ENCODE measurements at places on chromosomes 5 and 9.
A peak's percentile ranks its signal among the peaks of the same experiment; 100 is the strongest.

DNA sequence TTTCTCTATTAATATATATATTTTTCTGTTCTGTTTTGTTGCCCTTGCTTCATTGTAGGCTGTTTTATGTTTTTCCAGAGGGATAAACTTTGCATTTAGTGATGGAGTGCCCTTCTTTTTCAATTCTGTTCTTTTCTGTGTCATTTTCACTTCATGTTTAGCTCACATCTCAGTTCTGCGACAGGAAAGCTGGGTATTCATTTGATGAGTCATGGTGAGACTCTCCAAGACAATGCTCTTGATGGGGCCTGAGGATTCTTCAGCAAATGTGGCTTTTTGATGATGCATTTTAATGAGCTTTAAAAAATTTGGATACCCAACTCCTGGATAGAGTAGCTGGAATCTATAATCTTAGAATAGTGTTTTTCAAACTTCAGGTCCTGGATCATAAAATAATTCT is 56.5 kb upstream of the SPATA31D4 start:
- DNase-seq: no peak

GRCh38 chr9:112852741-112853504 is 37.8 kb downstream of the SLC46A2 start:
- DNase-seq: no peak

- no peak for DNase-seq
Observed at GRCh38 chr5:25439025-25439424, 794.2 kb upstream of the CDH10 start.

DNA sequence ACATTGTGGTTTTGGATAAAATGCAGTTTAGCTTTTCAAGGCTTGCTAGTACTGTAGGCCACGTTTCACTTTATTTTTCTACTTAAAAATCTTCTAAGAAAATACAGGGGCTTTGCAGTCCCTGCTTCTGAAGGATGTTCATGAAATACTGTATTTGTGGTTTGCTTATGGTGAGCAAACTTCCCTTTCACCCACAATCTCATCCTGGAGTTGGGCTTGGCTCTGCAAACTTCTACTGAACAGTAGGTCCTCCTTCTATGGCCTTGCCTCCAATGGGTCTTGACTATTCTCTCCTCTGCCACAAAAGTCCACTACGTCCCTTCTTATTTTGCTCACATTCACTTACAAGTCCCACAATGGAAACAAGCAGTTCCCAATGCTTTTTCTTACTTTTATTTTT is 502.7 kb upstream of the KLF4 start:
- no peak for DNase-seq

DNA sequence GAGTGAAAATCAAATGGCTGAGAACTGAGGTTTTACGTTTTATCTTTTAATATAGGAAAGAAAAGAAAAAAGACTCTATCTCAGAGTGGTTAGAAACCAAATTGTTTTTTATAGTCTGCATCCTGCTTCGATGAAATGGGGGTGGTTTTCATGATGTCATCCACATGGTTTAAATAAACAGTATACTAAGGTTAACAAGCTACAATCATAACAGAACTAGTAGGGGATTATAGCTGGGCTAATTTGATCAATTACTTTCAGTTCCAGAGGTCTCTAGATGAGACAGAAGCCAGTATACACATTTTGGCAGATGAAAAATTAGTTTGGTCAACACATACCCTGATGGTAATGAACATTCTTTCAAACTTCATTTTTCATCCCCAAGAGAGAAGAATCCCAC is 106.3 kb upstream of the SNX2 start:
- DNase-seq: no peak

DNA sequence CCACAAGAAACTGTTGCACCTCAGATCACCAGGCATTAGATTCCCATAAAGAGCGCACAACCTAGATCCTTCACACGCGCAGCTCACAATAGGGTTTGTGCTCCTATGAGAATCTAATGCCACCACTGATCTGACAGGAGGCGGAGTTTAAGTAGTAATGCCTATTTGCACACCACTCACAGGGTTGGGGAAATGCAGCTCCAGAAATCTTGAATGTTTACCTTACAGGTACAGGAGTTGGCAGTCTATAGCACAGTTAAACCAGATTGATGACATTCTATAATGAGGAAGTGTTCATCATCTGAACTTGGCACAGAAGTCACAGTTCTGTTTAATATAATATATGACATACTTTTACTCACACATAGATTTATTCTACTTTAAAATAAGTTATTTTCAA is 732.2 kb upstream of the ZNF608 start:
- no peak for DNase-seq

DNA sequence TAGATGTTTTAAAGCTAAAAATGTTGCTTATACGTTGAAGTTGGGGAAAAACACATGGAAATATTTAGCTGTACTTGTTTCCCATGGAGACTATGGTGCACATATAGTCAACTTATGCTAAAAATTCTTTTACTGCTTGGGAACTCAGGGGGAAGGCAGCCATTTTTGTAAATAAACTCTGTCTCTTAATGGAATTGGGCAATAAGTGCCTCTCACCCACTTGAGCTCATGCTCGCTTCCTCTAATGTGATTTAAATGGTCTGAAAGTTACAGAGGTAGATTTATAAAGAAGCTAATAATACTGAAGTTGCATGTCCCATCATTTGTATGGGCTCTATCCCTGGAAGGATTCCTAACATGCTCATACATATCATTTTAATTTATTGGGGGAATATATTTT is 523.8 kb downstream of the RASEF start:
- no peak for DNase-seq

GRCh38 chr5:143898916-143899591 is 87.1 kb downstream of the HMHB1 start:
- no peak for DNase-seq

DNA sequence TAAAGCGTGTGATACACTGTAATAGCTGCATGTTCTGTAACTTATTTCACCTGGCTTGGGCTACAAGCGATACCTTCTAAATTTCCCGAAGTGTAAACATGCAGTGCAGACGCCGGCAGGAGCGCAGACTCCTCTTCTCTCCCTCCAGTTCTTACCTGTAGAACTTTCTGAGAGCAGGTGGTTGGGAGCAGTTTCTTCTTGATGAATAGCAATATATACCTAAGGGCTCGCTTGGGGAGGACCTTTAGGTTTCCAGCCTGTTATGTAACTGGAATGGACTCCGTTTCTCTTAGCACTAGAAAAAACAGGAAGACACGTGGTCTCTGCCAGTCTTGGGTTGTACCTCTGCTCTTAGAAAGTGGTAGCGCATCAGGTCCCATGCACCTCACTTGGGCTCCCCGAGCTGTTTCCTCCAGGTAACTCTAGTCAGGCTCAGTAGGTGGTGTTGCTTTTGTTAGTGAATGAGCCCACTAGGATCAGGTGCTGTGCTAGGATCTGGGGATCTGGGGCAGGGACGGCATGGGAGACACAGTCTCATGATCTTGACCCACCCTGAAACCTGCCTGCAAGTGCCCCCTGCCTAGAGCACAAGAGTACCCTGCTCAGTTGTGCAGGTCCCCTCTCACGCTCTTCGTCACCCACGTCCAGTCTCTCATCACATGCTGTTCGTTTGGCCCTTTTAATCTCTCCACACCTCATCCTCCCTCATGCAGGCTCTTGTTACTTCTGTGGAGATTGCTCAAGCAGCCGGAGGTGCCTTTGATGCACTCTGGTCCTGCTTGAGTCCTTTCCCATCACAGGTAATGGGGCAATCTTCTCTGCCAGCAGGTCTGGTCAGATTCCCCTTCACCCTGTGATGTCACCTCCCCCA is 2.8 kb downstream of the TENT4A start:
- DNase-seq: no peak

DNA sequence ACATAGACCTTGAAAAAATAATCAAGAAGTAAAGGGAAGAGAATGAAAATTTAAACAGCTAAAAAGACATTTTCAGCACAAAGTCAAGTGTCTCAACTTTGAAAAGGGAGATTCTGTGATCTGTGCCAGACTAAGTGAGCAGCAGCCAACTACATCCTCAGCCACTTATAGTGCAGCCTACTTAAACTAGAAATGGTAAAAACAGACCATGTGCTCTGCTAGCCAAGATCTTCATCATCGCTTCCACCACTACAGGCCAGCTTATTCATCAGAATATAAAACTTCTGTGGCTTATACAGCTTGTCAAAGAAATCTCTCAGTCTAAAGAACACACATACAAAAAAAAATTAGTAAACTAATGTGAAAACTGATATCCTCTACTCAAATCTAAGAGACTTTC is 63.5 kb downstream of the CEMIP2 start:
- DNase-seq: no peak

DNA sequence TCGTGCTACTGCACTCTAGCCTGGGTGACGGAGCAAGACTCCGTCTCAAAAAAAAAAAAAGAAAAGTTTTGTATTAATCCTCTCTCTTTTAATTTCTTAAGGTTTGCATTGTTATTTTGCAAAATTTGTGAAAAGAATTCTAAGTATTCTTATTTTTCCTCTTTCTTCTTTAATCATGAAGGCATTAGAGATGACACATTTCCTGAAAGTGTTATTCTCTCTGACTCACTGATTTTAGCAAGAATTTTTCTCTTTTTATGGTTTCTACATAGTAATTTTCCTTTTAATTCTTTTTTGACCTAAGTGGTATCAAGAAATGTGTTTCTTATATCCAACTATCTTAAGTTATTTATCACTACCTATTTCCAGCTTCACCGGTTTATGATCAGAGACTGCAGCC is 78.0 kb downstream of the NSUN2 start:
- DNase-seq: no peak

DNA sequence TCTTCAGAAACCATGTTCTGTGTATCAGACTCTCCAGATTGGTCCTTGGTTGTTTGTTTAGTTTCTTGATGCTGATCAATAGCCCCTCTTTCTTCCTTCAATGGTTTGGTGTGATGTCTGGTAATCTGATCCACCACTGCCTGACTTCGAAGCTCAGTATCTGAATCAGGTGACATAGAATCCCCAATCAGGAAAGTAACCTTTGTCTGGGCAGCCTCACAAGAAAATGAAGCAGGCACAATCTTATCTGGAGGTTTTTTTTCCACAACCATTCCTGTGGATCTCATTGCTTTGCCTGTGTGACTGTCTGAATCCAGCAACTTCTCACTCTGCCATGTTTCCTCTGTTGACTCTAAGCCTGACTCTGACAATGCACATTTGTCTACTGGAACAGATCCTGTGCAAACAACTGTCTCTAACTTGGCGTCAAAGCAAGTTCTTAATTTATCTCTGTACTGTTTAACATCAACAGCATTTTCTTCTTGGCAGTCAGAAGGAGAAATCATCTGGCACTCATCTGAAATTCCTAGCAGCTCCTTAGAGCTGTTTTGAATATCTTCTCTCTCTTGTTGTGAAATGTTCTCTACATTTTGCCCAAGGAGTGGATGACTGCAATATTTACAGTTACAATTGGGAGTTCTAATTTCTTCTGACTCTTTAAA is 37.1 kb upstream of the RAPGEF6 start:
- no peak for DNase-seq

DNA sequence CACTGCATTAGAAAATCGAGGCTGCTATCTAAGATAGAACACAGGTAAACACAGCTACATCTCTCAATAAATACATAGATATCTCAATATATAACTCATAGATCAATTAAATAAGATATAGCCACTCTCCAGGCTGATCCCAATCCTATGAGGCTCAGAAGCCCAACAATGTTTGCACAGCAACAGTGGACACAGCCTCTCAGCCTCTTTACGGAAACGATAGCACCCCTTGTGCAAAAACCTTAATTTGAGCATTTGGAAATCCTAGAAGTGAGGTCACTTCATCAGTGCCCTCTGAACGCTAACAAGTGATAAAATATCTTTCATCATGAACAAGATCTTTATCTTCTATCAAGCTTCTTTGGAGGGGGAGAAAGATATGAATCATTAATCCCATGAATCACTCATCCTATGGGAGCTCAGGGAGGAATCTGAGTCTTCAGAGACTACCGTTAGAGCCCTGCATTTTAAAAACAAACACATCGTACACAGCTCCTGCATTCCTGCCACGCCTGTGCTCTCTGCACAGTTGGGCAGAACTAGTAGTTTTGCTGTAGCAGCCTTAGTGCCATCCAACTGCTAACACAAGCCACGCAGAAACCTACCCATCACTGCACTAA is 71.4 kb downstream of the MED27 start:
- DNase-seq: no peak

DNA sequence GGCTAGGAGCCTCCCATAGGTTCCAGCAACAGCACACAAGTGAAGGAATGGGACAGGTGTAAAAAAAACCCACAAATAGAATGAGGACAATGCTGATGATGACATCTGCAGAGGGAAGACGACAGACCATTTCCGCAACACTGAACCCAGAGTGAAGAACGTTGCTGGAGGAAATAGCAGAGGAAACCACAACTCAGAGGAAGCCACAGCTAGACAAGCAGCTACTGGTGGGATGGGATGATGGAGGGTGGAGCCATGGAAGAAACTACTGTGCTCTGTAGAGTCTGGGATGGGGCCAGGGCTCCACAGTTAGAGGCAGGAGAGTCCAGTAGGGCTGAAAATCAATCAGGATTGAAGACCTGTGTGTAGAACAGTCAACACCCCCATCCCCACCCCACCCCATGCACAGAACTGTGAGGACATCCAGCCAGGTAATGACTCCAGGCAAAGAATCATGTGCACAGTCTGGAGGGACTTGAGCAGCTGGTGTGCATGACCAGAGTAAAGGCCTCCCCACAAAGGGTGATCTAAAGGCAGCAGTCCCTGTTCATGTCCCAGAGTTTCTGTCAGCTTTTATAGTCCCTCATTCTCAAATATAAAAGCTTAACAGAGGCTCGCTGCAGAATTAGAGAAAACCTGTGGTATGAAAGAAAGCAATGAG is 65.2 kb upstream of the SPIN1 start:
- DNase-seq: peak; percentile 48

- DNase-seq: no peak
Observed at GRCh38 chr5:168752416-168753190, 173.4 kb upstream of the PANK3 start.

- no peak for DNase-seq
Observed at GRCh38 chr5:3195994-3196393, 399.6 kb upstream of the IRX1 start.

- no peak for DNase-seq
Observed at GRCh38 chr9:77779010-77779409, 130.9 kb upstream of the GNA14 start.

DNA sequence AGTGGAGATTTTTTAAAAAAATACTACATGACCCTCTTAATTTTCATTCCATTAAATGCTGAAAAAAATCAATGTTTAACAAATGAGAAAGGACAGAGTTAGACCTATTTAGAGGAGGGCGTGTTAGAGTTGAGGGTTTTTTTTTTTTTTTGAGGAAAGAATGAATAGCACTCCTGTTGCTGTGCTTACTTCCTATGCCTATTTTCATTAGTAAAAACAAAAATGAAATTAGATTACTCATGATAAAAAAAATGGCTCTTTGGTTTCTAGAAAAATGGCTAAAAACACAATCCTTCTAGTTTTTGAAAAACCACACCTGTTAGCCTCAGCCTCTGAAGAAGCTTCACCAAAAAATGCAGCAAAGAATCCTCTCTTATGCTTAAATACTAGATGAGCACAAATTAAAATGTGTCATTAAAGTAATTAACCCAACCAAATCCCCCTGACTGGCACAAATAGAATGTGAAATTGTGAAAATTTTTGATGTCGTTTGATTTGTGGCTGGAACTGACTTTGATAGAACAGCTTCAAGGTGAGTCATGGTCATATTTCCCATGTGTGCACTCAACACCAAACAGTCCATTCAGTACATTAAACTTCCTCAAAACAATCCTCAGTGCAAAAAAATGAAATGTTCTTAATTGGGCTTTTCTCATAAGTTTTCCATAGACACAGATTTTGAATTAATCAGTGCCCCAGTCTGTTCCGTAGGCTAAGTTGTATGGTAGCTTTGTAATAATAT is 98.0 kb downstream of the MACIR start:
- no peak for DNase-seq

- no peak for DNase-seq
Observed at GRCh38 chr9:93467462-93467861, 14.1 kb upstream of the FAM120AOS start.

GRCh38 chr9:36392489-36392888 is 7.6 kb downstream of the RNF38 start:
- no peak for DNase-seq
